T-helper 1 cell (primary cell): ENCODE measurements at places on chromosomes 5 and 9.

GRCh38 chr5:10310066-10310779 is 2.5 kb upstream of the CMBL start:
- no peak for DNase-seq

DNA sequence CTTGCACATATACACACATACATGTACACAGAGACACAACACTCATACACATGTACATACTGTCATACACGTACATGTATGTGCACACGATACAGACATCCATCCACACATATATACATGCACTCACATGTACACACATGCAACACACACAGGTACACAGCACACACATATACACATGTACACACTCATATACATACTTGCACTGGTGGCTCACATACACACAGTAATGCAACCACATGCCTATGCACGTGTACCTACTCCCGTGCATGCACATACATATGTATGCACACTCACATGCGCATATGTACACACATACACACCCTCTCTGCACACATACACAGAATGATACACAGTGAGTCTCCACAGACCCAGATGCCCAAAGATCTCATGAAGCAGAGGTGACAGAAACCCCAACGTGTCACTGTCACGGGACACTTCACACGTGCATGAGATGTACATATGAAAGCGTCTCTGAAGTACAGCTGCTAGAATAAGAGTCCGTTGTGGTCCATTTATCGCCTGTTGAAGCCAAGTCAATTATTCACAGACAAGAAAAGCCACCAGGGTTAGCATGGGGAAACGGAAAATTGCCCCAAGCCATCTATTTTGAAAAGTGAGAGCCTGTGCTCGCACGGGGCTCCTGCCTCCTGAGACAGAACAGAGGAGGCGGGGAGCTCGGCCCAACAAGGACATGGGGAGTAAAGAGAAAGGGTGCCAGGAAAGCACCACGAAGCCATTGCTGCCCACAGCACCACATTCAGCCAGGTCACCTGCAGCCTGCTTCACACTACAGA is 24.9 kb downstream of the LPCAT1 start:
- no peak for DNase-seq

GRCh38 chr5:120808606-120809005 is 344.5 kb downstream of the PRR16 start:
- DNase-seq = no peak

GRCh38 chr5:9623661-9624060 is 6.5 kb downstream of the TAS2R1 start:
- no peak for DNase-seq

GRCh38 chr9:97386265-97386633 is 25.6 kb upstream of the TDRD7 start:
- DNase-seq = no peak

DNA sequence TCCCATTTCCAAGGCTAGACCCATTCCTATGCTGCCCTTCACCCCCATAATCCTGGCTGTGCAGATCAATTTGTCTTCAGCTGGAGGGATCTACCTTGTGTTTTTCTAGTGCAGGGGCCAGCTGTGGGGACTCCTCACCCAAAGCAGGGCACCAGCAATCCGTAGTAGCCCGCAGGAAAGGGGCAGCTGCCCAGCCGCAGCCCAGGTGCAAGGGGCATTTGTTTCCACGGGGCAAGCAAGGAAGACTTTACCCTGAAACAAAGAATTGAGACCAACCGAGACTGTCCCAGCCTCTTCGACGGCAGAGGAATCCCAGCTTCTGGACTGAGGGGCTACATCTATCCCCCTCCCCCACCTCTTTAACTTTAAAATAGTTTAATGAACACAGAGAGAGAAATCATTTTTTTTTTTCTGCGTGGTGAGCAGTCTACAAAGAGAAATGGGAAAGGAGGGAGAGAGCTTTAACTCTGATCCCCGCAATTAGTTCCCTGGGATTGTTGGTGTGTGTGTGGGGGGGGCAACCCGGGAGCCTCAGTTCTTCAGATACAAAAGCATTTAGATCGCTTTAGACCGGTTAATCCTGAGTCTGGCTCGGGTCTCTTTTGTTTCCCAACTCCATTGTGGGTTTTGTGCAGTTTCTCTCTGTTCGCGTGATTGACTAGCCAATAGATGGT is 10.6 kb upstream of the LHX2 start:
- DNase-seq = no peak

GRCh38 chr9:78788101-78788500 is 491.2 kb downstream of the PSAT1 start:
- no peak for DNase-seq

DNA sequence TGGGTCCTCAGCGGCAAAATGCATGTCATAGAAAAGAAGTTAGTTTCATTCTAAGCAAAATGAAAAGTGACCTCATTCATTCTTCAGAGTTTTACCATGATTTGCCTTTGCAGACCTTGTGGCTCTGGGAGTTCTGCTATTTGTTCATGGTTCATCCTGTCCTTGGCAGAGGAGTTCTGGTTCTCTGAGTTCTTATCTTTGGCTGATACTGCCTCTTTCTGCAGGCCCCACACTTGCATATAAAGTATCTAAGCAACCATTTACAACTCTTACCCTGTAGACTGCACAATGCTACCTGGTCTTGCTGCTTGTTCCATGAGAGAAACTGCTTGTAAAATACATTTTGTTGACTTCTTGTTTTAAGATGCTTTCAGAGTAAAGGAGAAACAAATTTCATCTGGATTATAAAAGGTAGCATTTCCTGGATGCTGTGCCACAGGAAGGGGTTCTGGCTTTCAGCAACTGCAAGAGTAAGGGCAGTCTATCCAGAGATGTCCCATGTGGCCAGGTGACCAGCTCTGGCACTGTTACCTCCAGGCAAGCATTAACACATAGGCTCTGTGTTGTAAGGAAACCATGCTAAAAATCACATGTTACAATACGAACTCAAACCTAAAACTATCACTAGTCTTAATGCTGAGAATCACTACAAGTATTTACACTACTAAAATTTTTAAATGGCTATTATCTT is 513.2 kb downstream of the SPOCK1 start:
- no peak for DNase-seq

- DNase-seq = no peak
Observed at GRCh38 chr9:123359546-123359945, 3.5 kb downstream of the CRB2 start.

DNA sequence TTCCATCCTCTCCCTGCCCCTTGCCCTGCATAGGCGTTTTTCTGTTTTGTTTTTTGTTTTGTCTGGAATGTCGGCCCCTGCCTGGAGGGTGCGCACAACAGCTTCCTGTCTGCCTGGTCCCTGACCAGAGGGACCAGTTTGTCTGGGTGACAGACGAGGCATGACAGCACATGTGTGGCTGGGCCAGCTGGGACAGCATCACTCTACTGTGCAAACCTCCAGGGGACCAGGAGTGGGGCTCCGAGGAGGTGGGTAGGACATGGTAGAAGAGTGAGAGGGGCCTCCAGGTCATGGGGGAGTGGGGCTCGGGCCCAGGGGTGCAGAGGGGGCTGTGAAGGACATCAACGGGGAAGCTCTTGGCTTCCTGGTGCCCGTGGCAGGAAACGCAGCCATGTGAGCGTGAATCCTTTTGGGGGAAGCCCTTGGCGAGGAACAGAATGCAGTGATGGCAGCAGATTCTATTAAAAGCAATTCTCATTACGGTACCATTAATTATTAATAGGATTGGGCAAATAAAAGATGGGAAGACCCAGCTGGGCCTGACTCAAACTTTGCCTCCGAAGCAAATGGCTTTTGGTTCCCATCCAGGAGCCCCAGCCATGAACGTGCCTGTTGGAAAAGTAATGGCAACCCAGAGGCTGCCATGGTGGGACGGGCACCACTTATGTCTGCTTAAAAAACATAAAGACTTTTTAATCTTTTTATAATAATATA is 184.4 kb upstream of the IER5L start:
- no peak for DNase-seq

- no peak for DNase-seq
Observed at GRCh38 chr5:127447827-127448226, 69.6 kb upstream of the PRRC1 start.

GRCh38 chr5:81359108-81359507 is 34.8 kb downstream of the ACOT12 start:
- no peak for DNase-seq

GRCh38 chr5:120014535-120014934 is 385.2 kb downstream of the FAM170A start:
- DNase-seq = no peak

GRCh38 chr9:134962065-134962972 is 44.6 kb upstream of the FCN1 start:
- DNase-seq = no peak

DNA sequence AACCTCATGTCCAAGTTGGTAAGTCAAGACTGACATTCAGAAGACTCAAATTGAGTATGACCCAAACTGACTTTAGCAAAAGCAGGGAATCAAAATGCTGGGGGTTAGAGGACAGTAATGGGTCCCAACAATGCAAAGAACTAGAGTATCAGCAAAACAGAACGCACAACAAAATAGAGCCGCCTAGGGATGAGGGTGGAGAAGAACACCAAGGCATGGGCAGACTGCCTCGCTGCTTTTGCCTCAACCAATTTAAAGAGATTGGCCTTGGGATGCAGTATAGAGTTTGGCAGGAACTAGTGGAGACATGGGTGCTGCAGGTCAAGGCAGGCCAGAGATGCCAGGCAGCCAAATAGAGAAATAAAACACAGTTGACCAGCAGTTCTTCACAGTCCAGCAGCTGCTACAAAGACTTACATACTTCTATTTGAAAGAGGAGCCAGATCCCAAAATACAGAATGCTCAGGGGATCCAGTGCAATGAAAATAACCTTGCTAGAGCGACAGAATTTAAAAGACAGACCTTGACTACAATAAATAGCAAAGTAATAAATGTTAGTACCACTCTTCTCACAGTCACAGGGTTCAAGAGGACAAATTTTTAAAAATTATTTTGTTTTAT is 83.9 kb upstream of the NIPBL start:
- DNase-seq = no peak

- DNase-seq = no peak
Observed at GRCh38 chr5:8683496-8683895, 814.5 kb downstream of the MTRR start.
